ENCODE measurements at places on chromosomes 4 and X.

GRCh38 chr4:155914782-155915181 is 11.3 kb downstream of the TDO2 start:
- no peak for DNase-seq

- DNase-seq, result no peak
These were observed 7.1 kb upstream of the CYTL1 start for GRCh38 chr4:5026371-5026770.

DNA sequence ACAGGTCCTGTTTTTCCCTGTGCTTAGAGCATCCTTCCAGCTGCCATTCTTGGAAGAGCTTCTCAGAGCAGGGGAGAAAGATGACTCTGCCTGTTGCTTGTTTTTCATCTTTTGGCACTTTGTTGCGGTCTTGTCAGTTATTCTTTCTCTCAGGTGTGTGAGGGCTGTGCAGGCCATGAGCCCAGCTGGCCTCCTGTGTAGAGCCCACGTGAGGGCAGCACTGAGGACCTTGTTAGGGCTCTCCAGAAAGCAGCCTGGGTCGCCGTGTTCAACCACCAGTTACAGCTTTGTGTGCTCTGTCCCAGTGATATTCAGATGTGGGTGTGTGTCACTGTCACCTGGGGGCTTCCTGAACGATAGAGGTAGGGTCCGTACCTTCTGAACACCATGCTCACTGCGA is 52.8 kb downstream of the NOP14 start:
- no peak for DNase-seq

DNA sequence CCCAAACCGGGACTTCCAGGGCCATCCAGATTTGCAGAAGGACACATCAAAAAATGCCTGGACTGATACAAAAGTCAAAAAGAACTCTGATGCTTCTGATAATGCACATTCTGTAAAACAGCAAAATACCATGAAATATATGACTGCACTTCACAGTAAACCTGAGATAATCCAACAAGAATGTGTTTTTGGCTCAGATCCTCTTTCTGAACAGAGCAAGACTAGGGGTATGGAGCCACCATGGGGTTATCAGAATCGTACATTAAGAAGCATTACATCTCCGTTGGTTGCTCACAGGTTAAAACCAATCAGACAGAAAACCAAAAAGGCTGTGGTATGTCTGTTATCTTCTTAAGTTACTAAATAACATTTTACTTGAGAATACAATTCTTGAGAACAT is 9.2 kb downstream of the PLK4 start:
- no peak for DNase-seq

GRCh38 chr4:127771535-127772275 is 10.4 kb upstream of the HSPA4L start:
- DNase-seq, result no peak

DNA sequence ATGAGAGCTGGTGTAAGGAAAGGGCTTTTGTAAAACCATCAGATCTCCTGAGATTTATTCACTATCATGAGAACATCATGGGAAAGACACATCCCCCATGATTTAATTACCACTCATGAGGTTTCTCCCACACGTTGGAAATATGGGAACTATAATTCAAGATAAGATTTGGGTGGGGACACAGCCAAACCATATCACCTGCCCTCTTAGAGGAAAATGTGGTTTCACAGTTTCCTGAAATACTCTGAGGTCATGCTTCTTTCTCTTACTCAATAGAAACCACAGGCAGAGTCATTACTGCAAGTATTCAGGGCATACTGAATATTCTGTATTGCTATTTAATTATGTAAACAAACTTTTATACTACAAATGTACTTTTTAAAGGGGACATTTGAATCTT is 1453.3 kb downstream of the PCDH18 start:
- no peak for DNase-seq

DNA sequence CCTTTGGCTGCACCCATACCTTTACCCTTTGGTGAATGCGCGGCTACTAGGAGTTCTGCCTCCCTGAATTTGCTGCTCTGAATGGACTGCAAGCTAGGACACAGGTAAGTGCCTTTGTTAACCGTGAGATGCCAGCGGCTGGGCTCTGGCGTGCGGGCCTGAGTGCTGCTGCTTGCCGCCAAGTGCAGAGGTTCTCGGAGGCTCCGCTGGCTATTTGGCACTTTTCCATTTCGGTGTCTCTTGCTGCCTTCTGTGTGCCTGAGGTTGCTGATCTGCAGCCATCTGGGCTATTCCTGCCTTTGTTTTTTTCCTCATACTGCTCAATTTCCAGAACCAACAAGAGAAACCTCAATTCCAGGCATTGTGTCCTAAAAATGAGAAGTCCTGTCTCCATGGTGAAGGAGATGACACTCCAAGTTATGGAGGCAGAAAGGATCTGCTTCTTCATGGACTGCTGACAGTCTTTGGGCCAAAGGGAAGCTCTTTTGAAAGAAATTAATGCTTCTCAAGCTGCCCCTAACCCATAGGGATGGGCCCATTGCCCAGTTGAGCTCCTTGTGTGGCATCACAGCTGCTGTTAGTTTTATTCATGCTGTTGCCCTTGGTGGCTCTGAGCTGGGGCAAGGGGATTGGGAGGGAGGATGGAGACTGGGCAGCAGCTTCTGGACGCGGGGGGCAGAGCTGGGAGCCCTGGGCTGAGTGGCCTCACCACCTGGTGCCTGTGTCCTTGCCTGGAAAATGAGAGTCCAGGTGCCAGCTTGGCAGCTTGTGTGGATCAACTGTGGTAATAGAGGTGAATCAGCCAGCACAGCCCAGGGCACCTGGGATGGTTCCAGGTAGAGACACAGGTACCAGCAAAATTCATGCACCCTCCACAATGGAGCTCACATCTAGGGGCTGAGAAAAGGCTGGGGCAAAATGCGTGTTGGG is 3.8 kb upstream of the TBC1D14 start:
- DNase-seq, result no peak

- no peak for DNase-seq
These were observed 224.9 kb upstream of the MAD2L1 start for GRCh38 chr4:120291541-120291940.

DNA sequence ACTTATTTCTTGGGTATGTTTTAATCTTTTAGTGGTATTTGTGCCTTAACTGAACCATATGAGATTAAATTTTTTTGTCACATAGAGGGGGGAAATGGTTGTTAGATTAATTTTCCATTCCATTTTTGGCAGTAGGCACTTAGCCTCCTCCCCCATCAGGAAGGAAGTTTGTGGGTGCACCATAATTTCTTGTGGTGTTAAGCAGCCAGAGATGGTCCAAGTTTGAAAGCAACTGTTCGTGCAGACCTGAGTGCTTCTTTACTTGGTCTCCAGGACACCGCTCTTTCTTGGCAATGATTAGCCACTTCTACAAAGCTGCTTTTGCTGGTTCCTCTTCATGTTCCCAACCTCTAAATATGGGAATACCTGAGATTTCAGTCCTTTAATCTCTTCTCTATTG is 92.7 kb upstream of the RPL34 start:
- no peak for DNase-seq

- DNase-seq, result no peak
These were observed 32.2 kb downstream of the PSAPL1 start for GRCh38 chr4:7402526-7402925.

- no peak for DNase-seq
These were observed 39.4 kb upstream of the OCIAD2 start for GRCh38 chr4:48945981-48946380.

DNA sequence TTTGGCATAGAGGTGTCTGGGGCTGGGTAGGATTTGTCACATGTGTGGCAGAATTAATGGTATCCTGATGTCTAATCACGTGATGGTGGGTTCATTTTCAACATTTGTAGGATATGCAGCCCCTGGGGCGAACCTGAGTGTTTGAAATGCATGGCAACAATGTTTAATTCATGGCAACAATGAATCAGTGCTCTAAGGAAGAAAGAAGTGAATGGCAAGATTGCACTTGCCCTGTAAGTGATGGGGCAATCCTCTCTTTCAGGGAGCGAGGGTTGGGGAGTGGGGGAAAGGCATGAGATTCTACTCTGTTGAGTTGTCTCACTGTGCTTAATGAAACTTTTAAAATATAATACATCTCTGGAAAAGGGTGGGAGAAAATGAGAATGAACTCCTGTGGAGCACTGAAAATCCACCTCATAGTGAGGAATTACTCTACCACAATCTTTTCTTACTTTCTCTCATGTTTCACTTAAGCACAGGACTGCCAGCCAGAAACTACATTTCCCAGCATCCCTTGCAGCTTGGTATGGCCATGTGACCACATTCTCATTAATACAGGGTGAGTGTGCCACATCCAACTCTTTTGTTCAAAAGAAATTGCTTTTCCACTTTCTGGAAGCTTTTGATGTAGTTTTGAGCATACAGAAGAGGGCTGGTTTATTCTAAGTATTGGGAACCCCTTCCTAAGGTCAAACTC is 64.0 kb upstream of the PGM2 start:
- no peak for DNase-seq

GRCh38 chrX:38804682-38805431 is 3.6 kb downstream of the MID1IP1 start:
- DNase-seq, result no peak

DNA sequence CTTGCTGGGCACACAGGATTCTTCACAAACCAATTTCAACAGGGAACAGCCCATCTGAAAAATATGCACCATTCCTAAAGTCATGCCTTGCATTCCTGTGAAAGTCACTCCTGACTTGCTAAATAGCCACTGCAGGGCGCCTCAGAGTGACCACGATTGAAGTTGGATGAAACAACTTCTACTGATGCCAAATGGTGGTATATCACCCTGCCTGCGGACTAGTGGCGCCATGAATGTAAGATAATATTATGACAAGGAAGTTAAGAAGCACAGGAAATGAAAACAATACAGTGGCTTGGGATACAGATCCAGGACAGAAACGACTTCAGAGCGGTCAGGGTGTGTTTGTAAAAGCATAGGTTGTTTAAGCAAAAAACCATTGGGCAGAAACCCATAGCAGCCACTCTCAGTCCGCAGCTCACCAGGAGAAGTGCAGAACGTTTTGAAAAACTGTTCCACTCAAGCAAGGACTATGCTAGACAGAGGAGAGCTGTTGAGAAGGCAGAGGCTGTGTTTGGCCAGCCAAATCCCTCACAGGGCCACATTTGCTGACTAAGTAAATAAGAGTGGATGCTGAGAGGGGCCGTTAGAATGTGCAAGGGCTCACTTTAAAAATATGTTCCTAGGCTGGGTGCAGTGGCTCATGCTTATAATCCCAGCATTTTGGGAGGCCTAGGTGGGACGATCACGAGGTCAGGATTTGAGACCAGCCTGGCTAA is 250.4 kb downstream of the PTTG2 start:
- no peak for DNase-seq

DNA sequence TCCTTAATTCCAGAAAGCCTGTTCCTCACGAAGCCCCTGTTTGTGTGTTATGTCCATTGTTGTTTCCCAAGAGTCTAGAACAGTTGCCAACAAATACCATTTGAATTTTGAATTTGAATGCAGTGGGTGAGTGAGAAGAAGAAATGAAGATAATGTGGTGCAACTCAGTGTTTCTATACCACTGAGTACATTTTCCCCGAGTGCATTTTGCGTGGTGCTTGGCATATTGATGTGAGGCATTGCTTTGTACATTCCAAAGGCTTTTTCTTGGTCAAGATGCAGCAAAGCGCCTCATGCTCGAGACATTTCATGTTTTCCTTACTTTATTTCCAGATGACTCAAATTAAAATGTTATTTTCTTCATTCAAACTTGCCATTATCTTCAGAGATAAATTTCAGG is 253.1 kb upstream of the RPS6KA3 start:
- no peak for DNase-seq

GRCh38 chr4:52999626-53000025 is 137.5 kb downstream of the RASL11B start:
- DNase-seq, result no peak

- no peak for DNase-seq
These were observed 58.9 kb downstream of the MTMR1 start for GRCh38 chrX:150752124-150752523.

- no peak for DNase-seq
These were observed 10.8 kb upstream of the CITED1 start for GRCh38 chrX:72316408-72317110.

- DNase-seq, result no peak
These were observed 97.0 kb upstream of the PTPN13 start for GRCh38 chr4:86497131-86497530.

GRCh38 chr4:97761445-97762114 is 381.7 kb downstream of the STPG2 start:
- no peak for DNase-seq

DNA sequence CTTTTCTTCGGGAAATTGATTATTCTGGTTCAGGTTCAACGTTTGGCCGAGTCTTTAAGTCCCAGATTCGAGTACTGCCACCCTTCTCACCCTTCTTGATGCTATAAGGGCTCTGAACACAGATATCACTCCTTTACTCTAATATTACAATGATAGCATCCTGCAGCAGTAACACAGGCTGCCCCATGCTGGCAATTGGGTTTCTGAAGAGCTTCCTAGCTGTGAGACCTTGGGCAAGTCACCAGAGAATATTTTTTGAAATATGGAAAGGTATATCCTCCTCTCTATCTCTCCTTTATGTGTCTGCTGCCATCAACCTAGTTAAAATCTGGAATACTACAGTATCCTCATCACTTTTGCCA is 297 bp upstream of the MTMR8 start:
- no peak for DNase-seq

- no peak for DNase-seq
These were observed 8.9 kb downstream of the ABLIM2 start for GRCh38 chr4:8149664-8150063.

- DNase-seq, result no peak
These were observed 25.8 kb downstream of the TENM3 start for GRCh38 chr4:182268966-182269365.

DNA sequence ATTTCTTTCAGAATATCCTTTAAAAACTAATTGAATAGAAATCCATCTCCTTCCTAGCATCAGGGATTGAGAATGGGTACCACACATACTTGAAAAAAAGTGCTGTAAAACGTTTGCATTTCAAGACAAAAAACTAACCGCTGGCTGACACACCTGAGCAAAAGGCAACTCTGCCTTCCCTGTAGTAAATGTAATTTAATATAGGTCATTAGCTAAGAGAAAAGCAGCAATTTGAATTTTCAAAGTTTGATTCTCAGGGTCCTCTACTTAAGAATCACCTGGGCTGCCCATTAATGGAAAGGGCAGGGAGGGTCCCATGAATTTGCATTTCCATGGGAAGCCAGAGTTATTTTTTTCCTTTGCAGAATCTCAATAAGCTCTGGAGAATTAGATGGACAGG is 40.5 kb upstream of the SPP1 start:
- no peak for DNase-seq

- no peak for DNase-seq
These were observed 43.8 kb upstream of the KCNIP4 start for GRCh38 chr4:21992330-21992729.

DNA sequence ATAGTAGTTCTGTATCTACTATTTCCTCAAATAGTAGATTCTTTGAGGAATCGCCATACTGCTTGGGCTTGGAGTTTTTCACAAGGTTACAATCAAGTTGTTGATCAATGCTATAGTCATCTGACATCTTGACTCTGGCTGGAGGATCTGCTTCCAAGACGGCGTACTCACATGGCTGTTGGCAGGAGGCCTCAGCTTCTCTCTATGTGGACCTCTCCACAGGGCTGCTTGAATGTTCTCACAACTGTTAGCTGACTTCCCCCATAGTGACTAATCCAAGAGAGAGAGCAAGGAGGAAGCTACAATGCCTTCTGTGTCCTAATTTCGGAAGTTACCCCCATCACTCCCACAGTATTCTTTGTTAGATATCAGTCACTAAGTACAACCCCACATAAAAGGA is 10.3 kb downstream of the EGFL6 start:
- no peak for DNase-seq
